ENCODE measurements at places on chromosomes 2 and 18.

DNA sequence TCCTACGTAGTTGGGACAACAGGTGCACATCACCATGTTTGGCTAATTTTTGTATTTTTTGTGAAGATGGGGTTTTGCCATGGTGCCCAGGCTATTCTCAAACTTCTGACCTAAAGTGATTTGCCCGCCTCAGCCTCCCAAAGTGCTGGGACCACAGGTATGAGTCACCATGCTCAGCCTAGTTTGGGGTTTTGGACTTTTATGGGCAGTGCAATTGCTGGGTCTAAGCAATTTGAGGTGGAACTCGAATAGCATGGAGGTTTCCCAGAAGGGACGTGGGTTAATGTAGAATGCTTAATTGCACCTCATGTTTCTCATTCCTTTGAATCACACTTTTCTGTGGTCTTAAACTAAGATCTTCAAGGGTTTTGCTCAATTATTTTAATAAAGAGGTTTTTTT, 102.3 kb upstream of the EPHA4 start:
- no peak for DNase-seq

- DNase-seq, result no peak
These were observed 81.7 kb downstream of the FAM161A start for GRCh38 chr2:61771904-61772845.

- no peak for DNase-seq
These were observed 422.5 kb downstream of the METTL4 start for GRCh38 chr18:2148823-2149222.

- DNase-seq, result no peak
These were observed 22.9 kb upstream of the YWHAQ start for GRCh38 chr2:9653485-9654271.

- no peak for DNase-seq
These were observed 72.9 kb downstream of the NDUFA10 start for GRCh38 chr2:239952251-239952650.

DNA sequence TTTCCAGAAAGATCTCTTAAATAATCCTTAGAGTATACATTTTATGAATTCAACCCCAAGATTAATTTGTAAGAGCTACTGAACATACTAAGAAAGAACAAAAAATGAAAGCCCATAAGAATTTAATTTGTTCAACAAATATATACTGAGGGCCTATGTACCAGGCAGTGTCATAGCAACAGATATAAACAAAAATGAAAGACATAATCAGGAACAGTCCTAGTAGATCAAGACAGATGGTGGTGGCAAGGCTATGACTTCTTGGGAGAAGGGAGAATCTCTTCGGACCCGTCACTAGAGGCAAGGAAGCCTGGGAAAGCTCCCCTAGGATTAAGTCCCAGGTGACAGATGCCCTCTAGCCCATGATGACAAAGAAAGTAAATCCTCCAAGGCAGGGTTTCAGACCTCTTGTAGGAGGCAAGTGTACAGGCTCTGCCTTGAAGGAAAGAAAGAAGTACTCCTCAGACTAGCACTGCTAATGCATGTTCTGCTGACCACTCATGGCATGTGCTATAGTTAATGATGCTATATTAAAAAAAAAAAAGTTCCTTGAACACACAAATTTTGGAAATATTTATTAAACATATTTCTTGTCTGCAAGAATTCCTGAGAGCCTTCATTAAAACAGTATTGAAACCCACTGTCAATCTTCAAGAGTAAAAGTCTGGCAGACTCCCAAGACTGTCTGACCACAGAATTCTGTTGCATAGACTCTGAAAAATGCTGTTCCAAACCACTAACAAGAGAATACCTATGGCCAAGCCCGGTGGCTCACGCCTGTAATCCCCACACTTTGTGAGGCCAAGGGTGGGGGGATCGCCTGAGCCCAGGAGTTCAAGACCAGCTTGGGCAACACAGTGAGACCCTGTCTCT, 31.5 kb downstream of the NOL10 start:
- DNase-seq, result no peak

DNA sequence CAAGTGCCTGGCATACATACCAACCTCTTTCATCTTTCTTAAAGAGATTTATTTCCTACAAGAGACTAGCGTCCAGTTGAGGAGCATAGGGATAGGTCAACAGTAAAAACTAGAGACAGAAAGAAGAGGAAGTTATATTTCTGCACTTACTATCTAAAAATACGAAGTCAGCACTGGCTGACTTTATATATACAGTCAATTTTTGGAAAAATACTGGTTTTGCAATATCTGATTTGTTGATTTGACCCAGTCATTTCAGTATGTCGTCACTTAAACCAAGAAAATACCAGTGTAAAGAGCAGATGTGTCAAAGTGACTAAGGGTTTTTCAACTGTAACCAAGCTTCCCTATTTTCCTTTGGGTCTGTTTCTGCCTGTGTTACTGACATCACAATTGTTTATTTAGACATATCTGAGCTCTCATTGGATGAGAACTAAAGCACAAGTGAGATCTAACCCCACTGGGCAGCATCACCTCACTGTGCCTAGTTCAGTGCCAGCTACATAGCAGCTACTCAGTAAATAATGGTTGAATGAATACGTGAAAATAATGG, 23.0 kb downstream of the CYTIP start:
- no peak for DNase-seq
